ENCODE measurements at places on chromosomes 7 and 10. TPM values are rescaled to one million over a fixed set of nuclear protein-coding genes. Genes with fewer than 3 reads are reported as not detected.

DNA sequence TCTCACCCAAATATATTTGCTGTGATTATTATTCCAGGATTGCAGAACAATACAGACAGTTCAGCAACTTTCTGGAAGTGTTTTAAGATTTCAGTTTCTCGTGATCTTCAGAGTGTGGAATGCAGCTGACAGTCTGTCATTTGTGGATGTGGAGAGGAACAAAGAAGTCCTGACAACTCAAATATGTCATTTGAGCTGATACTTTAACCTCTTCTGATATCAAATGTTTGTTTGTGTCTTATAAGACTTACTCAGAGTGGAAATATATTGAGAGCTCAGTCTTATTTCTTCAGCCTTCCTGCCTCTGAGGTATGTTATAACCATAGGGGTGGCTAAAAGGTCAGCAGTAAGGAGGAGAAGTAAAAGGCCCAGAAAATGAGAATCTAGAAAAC is 96.4 kb downstream of the OSBPL3 start:
- no peak for DNase-seq
- no peaks in the 10 kb centered on the region for H3K27me3 ChIP-seq
- H3K4me1 ChIP-seq: no peaks in the 10 kb centered on the region
- H3K27ac ChIP-seq: no peak overlapping the region

TMEM213 gene
- not detected for total RNA-seq

OR2A42 gene
- 1.3 TPM for total RNA-seq

GRCh38 chr10:77507291-77507880 is 130.2 kb downstream of the KCNMA1 start:
- no peak overlapping the region for H3K4me3 ChIP-seq
- H3K36me3 ChIP-seq: no peaks in the 10 kb centered on the region
- peaks cover 17% of the 10 kb centered on the region for H3K4me1 ChIP-seq
- no peaks in the 10 kb centered on the region for H3K27me3 ChIP-seq
- no peak for DNase-seq
- no peak overlapping the region for H3K27ac ChIP-seq

DNA sequence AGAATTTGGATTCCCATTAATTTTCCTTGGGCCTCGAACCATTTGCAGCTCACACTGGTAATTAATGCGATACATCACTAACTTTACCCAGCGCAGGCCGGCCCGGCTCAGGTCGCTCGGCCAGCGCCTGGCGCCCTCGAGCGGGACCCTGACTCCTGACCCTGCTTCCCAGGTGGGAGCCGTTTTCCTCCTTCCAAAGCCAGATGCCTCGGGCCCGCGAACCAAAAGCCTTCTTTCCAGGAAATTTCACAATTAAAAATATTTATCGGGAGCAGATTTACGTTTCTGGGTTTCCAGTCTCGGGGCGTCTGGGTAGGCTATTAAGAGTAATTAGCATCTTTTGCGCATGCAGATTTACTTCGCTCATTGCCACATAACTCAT is 12.2 kb downstream of the LBX1 start:
- H3K27me3 ChIP-seq: no peaks in the 10 kb centered on the region
- H3K27ac ChIP-seq: no peak overlapping the region
- no peak for DNase-seq
- no peaks in the 10 kb centered on the region for H3K4me1 ChIP-seq

GRCh38 chr7:153530441-153530840 is 521.8 kb upstream of the DPP6 start:
- no peaks in the 10 kb centered on the region for H3K27me3 ChIP-seq
- H3K4me1 ChIP-seq: no peaks in the 10 kb centered on the region
- H3K36me3 ChIP-seq: no peaks in the 10 kb centered on the region
- no peak overlapping the region for H3K27ac ChIP-seq
- no peak overlapping the region for H3K4me3 ChIP-seq

GRCh38 chr10:117166418-117167345 is 28.6 kb upstream of the VAX1 start:
- no peaks in the 10 kb centered on the region for H3K4me1 ChIP-seq
- no peak for DNase-seq
- H3K27ac ChIP-seq: no peak overlapping the region

DNA sequence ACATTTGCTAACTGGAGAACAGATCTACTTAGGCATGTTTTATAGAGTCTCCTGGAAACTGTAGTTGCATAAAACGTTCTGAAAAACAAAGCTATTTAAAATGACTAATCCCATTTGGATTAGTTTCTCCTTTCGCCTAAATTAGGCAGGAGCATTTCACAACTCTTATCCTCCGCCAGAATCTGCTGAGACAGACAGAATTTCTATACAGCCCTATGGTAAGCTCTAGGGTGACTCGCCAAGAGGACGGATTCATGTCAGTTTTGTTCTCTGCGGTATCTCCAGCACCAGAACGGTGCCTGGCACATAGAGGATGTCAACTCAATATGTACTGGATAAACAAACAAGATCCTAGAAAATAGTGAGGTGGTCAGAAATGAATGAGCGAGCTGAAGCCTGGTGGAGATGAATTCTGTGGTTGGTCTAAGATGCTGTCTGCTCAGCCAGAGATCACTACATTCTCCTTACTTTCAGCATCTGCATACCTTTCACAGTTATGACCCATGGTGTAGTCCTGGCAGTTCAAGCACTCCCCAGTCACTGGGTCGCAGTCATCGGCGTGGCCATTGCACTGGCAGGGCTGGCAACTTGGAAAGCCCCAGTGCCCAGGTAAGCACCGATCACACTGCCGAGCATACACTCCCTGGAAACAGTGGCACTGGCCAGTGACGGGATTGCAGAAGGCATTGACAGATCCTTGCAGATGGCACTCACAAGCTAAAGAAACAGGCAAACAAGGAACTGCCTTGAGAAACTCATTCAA is 44.0 kb downstream of the LAMB1 start:
- H3K4me1 ChIP-seq: peaks cover 6% of the 10 kb centered on the region
- no peak overlapping the region for H3K4me3 ChIP-seq
- H3K36me3 ChIP-seq: peaks cover 2% of the 10 kb centered on the region
- DNase-seq: no peak
- H3K27ac ChIP-seq: no peak overlapping the region

DNA sequence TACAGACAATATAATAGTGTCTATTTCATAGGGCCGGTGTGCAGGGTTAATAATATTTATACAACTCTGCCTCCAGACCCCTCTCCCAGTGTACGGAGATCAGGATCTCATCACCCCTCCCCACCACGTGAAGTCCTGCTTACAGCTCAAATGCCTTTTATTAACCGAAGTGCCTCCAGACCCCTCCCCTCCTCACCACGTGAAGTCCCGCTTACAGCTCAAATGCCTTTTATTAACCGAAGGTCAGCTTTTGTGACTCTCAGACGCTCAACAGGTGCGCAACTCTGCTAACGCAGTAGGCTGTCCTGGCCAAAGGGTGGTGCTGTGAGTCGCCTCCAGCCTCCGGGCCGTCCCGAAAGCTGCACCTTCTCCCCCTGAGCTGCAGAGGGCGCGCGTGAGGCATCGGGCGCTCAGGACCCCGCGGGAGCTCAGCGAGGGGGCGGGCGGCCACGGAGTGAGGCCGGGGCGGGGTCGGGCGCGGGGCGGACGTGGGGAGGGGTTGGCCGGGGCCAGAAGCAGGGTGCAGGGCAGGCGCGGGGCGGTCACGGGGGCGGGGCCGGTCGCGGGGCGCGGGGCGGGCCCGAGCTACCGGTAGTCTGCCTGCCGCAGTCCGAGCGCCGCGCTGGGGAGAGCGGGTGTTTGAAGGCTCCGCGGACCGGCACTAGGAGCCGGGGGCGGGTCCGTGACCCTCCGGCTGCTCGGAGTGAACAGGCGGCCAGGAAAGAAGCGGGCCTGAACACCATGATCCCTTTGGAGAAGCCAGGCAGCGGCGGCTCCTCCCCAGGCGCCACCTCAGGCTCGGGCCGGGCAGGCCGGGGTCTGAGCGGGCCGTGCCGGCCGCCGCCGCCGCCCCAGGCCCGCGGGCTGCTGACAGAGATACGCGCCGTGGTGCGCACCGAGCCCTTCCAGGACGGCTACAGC is at the start of gene STK17A:
STK17A (plus strand) TSS at position 606 of the 921 bp plus-strand sequence; CDS start at position 742, 136 bp downstream.
- H3K4me1 ChIP-seq: no peaks in the 10 kb centered on the region
- H3K36me3 ChIP-seq: no peaks in the 10 kb centered on the region
- H3K27me3 ChIP-seq: no peaks in the 10 kb centered on the region
- H3K27ac ChIP-seq: peak within 1 kb of the TSS; percentile 87
- peak; percentile 98 for DNase-seq

FAM25C gene
- total RNA-seq: not detected

- H3K27ac ChIP-seq: no peak overlapping the region
- H3K27me3 ChIP-seq: no peaks in the 10 kb centered on the region
- DNase-seq: no peak
- no peak overlapping the region for H3K4me3 ChIP-seq
- no peaks in the 10 kb centered on the region for H3K36me3 ChIP-seq
Observed at GRCh38 chr7:4297165-4297917, 384.8 kb upstream of the FOXK1 start.

ACSM6 gene
- not detected for total RNA-seq

IL15RA gene
- 21.2 TPM for total RNA-seq

- peaks cover 2% of the 10 kb centered on the region for H3K4me1 ChIP-seq
- no peaks in the 10 kb centered on the region for H3K36me3 ChIP-seq
- no peak overlapping the region for H3K27ac ChIP-seq
- no peak for DNase-seq
- no peak overlapping the region for H3K4me3 ChIP-seq
Observed at GRCh38 chr10:27285093-27285492, 44.5 kb upstream of the ACBD5 start.

HSPA14 gene
- total RNA-seq: 11.5 TPM

DNA sequence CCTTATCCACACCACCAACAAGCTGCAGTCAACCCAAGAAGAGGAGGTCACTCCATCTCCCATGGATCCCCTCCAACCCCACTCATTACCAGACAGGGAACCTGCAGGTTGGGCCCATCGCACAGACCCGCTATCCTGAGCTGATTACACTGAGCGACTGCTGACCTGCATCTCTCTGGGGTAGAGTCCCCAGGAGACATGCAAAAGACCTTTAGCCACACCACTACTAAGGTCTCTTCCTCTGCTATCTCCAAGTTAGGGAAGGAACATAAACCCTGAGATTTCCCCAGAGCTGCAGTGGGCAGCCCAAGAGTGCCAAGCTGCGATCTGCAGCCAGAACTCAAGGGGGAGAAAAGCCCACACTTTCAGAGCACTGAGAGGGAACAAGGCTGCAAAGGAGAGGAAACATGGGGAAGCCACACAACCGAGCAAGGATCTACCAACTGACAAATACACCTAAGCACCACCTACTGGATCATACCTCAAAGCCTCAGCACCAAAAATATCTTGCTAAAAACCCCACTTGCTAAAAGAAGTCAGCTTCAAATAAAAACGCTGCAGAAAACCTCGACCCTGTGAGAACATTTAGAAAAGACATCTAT is 298.2 kb downstream of the SORCS1 start:
- H3K4me1 ChIP-seq: no peaks in the 10 kb centered on the region
- H3K27me3 ChIP-seq: no peaks in the 10 kb centered on the region
- H3K4me3 ChIP-seq: no peak overlapping the region
- no peak overlapping the region for H3K27ac ChIP-seq

- H3K4me1 ChIP-seq: no peaks in the 10 kb centered on the region
- H3K4me3 ChIP-seq: no peak overlapping the region
- H3K36me3 ChIP-seq: no peaks in the 10 kb centered on the region
- no peaks in the 10 kb centered on the region for H3K27me3 ChIP-seq
Observed at GRCh38 chr7:82615527-82615926, 171.9 kb upstream of the CACNA2D1 start.

DNA sequence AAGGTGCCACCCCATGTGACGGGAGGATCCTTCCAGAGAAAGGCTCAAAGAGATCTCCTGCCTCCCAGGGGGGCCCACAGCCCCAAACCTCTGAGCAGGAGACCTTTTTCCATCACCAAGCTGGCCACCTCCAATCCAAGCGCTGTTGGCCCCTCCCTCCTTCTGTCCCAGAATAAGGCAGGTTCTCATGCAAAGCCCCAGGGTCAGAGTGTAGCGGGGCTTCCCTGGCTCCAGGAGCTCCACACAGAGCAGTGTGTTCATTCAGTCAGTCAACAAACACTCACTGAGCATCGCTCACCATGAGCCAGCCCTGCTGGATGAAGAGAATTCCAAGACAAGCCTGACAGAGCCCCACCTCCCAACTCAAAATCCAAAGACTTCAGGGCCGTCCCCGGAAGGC is 39.0 kb downstream of the TNRC18 start:
- peaks cover 8% of the 10 kb centered on the region for H3K36me3 ChIP-seq
- H3K4me3 ChIP-seq: no peak overlapping the region
- H3K27me3 ChIP-seq: no peaks in the 10 kb centered on the region
- no peaks in the 10 kb centered on the region for H3K4me1 ChIP-seq
- no peak for DNase-seq

TWIST1 gene
- 12.3 TPM for total RNA-seq

COBL gene
- total RNA-seq: 1.5 TPM

- H3K36me3 ChIP-seq: no peaks in the 10 kb centered on the region
- H3K27me3 ChIP-seq: no peaks in the 10 kb centered on the region
- H3K4me3 ChIP-seq: no peak overlapping the region
- H3K4me1 ChIP-seq: peaks cover 2% of the 10 kb centered on the region
- DNase-seq: no peak
Observed at GRCh38 chr7:73678862-73679261, 4.4 kb downstream of the DNAJC30 start.

DNA sequence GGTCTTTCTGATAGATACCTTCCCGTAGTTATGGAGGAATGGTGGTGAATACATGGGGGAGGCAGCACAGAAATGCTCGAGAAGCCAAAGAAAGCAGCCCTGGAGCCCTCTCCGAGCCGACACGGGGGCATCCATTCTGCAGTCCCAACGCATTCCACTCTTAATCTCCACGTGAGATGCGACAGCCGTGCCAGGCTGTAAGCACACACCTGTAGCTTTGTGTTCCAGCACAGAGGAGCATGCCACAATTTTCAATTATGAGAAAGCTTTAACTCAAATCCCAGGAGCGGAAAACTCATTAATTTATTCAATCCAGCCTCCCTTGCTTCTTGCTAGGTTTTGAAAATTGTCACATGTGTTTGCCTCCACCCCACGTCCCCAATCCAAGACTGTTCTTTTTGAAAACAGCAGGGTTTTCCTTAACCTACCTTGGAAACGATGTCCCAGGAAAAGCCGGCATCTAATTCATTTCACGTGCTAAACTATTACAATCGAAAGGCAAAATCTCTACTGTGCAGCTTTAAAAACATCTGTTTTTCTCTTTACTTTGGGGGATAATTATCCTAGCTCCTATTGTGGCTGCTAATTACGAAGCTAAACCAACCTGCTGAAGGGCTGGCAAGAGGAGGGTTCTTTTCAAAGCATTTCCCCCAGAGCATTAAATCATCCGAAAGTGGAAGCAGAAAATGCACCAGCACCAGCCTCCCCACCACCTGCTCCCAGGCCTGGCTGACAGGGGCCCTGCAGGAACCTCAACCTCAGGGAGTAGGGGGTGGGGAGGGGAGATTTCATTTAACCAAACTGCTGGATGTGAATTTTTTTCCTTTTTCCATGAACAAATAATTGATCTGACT is 56.0 kb upstream of the CHST15 start:
- H3K36me3 ChIP-seq: no peaks in the 10 kb centered on the region
- no peak overlapping the region for H3K27ac ChIP-seq
- H3K4me1 ChIP-seq: no peaks in the 10 kb centered on the region

GRCh38 chr10:116056445-116057293 is 216.3 kb downstream of the GFRA1 start:
- no peaks in the 10 kb centered on the region for H3K36me3 ChIP-seq
- no peak for DNase-seq
- no peak overlapping the region for H3K4me3 ChIP-seq
- H3K27me3 ChIP-seq: no peaks in the 10 kb centered on the region
- no peaks in the 10 kb centered on the region for H3K4me1 ChIP-seq
